ENCODE measurements at places on chromosomes 7 and 10.

- DNase-seq, result no peak
Observed at GRCh38 chr7:137760111-137760510, 86.7 kb downstream of the DGKI start.

DNA sequence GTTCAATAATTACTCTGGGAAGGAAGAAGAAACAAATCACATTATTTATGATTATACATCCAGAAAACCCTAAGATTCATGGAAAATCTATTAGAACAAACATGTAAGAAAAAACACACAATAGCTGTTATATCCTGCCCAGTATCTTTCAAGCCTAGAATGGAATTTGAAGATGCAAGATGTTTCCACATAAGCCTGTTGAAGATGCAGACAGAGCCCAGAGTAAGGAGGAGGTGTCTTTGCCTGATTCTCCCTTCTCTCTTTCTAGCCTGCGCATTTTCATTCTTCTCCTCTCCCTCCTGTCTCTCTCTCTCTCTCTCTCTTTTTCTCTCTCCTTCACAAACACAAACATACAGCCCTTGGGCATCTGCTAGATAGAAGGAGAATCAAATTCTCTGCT, 170.1 kb upstream of the INHBA start:
- no peak for DNase-seq

- DNase-seq, result no peak
Observed at GRCh38 chr10:80077869-80078447, 507 bp upstream of the TMEM254 start.

- peak; percentile 73 for DNase-seq
Observed at GRCh38 chr7:74290553-74290950, 1.3 kb downstream of the CLIP2 start.

DNA sequence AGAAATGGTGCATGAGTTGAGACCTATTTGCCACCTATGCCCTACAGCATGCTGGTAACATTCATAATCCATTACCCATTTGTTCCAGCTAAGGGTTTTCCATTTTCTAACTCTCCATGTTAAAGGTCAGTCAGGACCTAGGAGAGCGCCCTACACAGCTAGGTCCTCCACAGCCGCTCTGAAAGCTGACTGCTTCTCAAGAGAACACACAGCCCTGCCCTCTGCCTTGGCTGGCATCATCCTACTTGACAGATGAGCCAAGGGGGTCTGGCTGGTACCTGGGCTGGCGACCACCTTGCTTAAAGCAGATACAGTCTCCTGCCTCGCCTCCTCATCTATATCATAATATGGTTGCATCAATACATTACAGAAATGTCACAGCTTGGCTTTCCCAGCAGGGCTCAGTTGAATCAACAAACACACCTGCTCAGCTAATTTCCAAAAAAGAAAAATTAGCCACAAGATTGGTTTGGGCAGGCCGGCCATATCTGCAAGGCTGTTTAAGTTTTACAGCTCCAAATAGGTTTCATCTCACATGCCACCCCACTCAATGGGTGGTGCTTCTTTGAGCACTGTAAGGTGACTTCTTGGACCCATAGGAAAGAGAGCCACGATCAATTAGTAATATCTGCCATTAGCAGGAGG, 17.3 kb downstream of the TLL2 start:
- DNase-seq, result no peak

- no peak for DNase-seq
Observed at GRCh38 chr7:212754-213153, 20.4 kb downstream of the FAM20C start.

DNA sequence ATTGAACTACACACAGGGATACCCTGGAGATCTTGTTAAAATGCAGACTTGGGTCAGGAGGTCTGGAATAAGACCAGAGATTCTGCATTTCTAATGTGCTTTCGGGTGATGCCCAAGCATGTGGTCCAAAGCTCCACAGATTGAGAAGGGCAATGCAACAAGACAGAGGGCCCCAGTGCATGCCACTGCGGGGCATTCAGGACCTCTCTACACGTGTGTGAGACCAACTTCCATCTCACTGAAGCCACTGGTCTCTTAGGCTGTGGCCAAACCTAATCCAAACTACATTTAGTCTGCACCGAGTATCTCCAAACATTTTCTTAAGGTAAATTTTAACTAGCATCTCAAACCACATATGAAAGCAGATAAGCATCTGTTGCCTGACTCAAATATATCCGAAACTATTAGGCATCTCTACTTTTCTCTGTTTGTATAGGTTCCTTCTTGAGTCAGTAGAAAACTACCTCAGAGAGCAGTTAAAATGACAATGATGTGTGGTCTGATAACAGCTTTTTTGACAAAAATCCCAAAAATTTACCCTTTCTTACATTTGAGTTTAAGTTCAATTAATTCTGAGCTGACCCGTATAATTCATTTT, 107.5 kb downstream of the ELMO1 start:
- DNase-seq, result no peak

All from SW480 (cell line).